ENCODE measurements at places on chromosomes 2 and 18.

GRCh38 chr2:85797921-85798320 lies 44.1 kb downstream of the ATOH8 start:
- DNase-seq: peak; percentile 20

GRCh38 chr2:81283081-81283480 lies 978.5 kb upstream of the LRRTM1 start:
- DNase-seq: no peak

- DNase-seq: peak; percentile 16
Measured at GRCh38 chr2:23803965-23804542, 122.9 kb downstream of the ATAD2B start.

DNA sequence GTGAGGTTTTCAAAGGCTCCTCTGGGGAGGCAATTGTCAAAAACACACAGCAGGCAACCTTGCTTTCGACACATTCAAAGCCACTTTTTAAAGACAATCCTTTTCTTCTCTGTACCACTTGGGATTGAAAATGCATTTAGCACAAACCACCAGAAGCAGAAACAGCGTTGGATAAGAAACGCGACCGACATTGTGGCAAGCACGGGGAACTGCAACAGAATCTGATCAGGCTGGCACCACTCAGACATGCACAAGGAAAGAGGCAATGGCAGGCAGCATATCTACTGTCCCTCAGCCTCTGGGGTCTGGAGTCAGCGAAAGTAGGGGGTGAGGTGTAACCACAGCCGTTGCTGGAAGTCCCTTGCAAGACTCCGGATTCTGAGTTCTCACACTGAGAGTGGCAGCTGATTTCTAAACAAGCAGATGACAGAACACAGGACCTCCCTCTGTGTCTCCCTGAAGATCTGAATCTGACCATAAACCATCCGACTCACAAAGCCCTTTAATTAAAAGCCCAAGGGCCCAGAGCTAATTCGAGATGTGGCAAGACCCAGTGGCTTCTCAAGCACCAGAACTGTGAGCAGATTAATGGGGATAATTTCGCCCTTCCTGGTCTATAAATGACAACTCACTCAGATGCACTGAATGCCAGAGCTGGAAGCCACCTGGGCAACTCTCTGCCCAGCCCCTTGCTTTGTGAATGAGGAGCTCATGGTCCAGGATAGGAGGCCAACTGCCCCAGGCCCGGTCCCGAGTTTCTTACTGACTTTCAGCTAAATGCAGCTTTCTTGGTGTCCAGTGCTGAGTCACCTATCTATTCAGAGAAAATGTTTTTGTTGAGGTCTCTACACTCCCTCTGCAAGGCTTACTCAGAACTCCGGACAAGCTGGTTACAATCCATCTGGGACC lies 29.6 kb downstream of the CYRIA start:
- no peak for DNase-seq

- DNase-seq: no peak
Measured at GRCh38 chr2:36329251-36329650, 26.3 kb upstream of the CRIM1 start.

DNA sequence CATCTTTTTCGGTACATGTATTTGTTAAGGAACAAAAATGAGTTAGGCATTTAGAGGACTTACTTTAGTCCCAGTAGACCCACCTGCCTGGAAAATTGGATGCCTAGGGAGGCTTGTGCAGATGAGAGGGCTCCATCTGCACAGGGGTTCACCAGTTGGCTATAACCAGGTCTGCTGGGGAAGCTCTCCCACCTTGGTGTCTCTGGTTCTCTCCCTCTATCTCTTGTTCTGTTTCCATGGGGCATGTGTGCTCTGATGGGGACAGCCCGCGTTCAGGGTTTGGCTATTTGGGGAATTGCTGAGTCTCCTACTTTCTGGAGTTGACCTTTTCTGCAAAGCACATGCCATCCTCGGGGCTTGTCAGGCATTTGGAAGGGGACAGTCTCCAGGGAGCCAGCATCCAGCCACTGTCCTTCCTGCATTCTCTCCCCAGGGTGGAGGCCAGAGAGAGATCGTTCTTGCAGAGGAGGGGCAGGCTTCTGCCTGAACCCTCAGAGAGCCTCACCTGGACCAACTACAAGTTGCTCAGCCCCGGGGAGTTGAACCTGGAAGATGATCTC lies 157.3 kb downstream of the KLHL29 start:
- peak; percentile 54 for DNase-seq

DNA sequence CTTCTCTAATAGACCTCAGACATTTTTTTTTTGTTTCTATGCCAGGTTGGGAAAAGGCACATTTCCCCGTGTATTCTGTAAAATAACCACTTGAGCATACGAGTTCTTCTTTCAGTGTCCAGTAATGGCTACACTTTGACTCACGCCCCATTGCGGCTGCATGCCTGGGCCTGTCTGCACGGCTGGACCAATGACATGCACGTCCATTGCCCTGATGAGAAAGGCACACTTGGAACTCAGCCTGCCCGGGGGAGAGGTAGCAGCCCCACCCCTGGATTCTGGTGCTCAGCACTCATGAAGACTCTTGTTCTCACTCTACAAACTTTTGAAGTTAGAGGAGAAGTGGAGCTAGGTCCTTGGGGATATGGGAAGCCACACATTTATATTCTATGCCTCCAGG lies 5.8 kb downstream of the PCARE start:
- DNase-seq: peak; percentile 7

DNA sequence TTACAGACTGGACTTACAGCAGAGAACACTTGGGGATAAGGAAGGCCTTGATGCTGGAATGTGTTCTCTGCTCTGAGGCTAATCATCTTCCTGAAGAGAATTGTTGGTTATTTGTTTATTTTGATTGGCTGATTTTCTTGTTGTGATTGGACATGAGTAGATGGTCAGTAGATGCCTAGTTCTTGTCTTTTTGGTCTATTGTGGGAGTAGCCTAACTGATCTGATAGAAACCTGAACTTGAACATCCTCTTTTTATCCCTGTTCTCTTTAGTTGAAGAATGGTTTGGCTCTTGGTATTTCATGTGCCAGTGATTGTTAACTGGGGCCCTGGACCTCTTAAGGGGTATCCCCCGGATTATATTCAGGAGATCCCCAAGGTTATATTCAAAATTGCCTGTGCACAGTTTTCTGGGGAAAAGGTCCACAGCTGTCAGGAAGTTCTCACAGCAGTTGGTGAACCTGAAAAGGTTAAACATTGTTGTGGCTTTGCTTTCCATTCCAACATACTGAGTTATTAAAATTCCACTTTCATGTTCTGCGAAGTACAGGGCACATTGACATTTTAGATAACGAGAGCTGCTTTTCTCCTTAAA lies 13.6 kb downstream of the TWSG1 start:
- DNase-seq: no peak

- DNase-seq: no peak
Measured at GRCh38 chr2:10462178-10463083, 14.3 kb upstream of the ODC1 start.

DNA sequence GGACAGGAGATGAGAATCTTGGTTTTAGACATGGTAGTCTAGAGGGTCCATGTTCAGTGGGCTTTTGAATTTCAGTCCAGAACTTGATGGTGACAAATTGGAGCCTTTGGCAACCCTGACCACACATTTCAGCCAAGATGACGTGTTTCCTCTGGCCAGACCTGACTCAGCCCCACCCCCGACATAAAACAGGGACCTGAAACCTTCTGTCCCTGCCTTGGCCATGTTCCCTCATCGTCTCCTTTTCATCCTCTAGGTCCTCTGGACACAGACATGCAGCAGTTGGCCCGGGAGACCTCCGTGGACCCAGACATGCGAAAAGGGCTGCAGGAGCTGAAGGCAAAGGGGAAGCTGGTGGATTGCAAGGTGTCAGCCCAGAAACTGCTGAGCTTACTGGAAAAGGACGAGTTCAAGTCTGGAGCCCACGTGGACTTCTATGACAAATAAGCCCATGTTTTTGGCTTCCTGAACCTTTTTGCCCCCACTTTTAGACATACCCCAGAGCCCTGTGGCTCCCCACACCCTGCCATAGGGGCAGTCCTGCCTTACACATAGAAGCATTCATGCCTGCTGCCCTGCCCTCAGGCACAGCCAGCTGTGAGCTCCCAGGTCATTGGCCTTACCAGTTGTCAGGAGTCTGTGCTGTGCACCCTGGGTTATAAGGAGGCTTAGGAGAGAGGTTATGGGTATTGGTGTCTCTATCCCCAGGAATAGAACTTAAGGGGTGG lies 4.0 kb downstream of the SPR start:
- DNase-seq: no peak

- no peak for DNase-seq
Measured at GRCh38 chr2:1455466-1455865, 42.2 kb downstream of the TPO start.

DNA sequence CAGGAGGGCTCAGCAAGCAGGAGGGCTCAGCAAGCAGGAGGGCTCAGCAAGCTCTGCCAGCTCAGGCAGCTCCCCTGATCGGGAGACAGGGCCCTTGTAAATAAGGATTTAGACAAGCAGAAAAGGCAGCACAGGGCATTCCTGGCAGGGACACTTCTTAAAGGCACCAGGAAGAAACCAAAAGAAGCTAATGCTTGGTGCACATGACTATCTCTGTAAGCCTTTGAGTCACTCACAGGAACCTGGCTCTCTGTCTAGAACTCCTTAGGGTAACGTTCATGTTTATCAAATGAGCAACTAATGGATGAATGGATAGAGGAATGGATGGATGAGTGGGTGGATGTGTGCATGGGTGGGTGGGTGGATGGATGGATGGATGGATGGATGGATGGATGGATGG lies 28.4 kb downstream of the TMEM37 start:
- no peak for DNase-seq

- no peak for DNase-seq
Measured at GRCh38 chr18:32175265-32175664, 14.6 kb upstream of the MEP1B start.

DNA sequence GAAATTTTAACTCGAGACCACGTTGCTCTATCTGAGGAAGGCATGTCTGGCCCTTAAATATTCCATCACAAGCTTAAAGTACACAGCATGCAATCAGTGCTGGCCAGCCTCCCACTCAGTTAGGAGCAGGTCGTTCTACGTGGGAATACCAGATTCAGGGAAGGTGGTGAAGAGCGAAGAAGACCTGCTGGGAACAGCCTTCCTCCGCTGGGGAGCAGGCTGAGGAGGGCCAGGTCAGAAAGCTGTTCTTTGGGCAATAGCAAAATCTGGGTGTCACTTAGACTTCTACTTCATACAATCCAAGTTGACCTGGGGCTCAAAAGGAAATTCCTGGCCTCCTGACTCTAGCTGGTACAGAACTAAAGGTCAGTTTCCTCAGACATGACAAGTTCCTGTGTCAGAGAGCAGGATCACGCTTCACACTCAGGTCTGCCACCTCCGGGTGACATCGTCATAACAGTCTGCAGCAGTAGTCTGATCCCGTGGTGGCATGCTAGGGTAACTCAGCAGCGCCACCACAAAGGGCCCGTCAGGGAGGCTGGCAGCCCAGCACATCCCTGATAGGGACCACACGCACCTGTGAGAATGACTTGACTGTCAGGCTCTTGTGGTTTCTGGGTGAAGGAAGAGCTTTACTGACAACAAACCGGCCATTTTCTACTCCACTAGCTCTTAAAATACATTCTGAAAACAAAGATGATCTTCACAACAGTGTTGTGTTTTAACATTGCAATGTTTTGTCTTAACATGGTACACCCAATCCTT lies 35.2 kb upstream of the NAPG start:
- no peak for DNase-seq

DNA sequence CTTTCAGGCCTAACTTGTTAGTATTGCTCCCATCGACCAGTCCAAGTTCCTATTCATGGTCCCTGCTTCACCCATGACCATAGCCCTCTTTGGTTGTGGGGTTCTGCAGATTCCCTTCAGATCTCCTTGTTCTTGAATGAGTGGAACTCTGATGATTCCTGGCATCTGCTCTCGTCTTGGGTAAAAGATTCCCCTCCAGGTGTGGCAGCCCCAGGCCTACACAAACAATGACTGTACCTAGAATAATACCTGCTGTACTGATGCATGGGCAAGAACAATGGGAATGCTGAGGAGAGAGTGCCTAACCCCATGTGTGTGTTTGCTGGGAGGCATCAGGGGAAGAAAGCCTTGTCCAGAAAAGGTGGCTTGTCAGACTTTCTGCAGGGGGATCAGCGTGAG lies 39.2 kb upstream of the MRPL19 start:
- DNase-seq: peak; percentile 55

GRCh38 chr18:50614838-50615237 lies 55.0 kb downstream of the MAPK4 start:
- DNase-seq: no peak

DNA sequence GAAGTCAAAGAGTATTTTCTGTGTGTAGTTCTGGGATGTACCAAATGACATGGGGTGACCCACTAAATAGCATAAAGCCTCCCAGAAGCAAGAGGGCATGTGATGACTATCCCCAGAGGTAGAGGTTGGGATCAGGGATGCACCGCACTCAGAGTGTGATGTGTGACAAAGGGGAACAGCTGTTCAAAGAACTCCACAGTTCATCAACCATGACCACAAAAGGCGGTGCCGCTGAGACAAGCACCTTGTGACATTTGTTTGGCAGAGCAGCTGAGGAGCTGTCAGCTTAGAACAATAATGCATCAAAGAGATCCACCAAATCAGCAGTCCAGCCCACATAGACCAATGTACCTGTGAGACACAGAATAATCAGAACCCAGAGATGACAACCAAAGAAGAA lies 81.3 kb downstream of the VWC2L start:
- peak; percentile 79 for DNase-seq

DNA sequence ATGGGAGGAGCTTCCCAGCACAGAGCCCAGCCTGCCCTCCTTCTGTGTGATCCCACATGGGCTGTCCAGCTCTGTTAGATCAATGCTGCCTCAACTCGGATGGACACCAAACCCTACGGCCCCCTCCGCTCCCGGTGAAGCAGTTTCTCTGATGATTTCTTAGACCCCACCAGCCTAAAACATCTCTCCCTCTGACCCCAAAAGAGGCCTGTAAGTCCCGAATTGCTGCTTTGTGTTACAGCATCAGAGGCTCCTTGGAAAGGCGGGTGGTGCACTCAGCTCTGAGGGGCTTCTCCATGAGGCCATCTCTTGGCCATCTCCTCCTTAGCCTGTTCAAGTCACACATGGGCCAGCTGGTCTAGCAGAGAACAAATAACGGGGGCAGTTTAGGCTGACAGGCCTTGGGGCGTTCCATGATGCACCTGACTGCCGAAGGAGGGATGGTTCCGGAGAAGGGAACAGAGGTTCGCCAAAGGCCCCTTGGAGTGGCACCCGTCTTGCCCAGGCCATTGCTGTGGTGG lies 240.7 kb downstream of the SH3RF3 start:
- DNase-seq: no peak

GRCh38 chr2:143144813-143145455 lies 15.7 kb downstream of the ARHGAP15 start:
- DNase-seq: no peak

GRCh38 chr2:28450901-28451565 lies 44.8 kb upstream of the PLB1 start:
- no peak for DNase-seq

DNA sequence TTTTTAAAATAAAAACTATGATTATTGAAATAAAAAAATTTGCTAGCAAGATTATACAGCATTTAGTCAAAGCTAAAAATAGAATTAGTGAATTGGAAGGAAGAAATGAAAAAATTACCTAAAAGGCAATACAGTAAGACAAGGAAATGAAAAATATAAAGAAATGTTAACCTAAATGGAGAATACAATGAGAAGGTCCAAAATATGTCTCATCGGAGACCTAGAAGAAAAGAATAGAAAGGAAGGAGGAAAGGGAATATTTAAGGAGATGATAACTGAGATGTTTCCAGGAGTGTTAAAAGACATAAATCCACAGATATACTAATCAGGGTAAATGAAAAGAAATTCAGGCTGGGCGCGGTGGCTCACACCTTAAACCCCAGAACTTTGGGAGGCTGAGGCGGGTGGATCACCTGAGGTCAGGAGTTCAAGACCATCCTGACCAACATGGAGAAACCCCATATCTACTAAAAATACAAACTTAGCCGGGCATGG lies 78.9 kb downstream of the AFF3 start:
- DNase-seq: no peak

- DNase-seq: no peak
Measured at GRCh38 chr2:43149482-43150107, 76.8 kb downstream of the ZFP36L2 start.

All from NCI-H146 (cell line).